Subcutaneous preadipocyte (primary cell): ENCODE measurements at places on chromosomes 5 and 9. TPM values are rescaled to one million over a fixed set of nuclear protein-coding genes. Genes with fewer than 3 reads are reported as not detected.

Gene ANKRD18B
- not detected in 2 replicates for total RNA-seq

Gene PHF24
- total RNA-seq: not detected in 2 replicates

Gene LCN1
- not detected in 2 replicates for total RNA-seq

Gene LCP2
- not detected in 2 replicates for total RNA-seq
